Stimulated activated CD4-positive, alpha-beta T cell treated with anti-CD3 and anti-CD28 coated beads, Interleukin-1b, Interleukin-23, amount 100 ng/mL, for 1 hour (primary cell): ENCODE measurements at places on chromosomes 2 and 18.

- DNase-seq: no peak
Observed at GRCh38 chr18:34342960-34343359, 118.2 kb upstream of the NOL4 start.

GRCh38 chr2:59662127-59662861, 891.2 kb downstream of the BCL11A start:
- DNase-seq: no peak

- no peak for DNase-seq
Observed at GRCh38 chr18:79792988-79793355, 4.8 kb upstream of the KCNG2 start.

- DNase-seq: no peak
Observed at GRCh38 chr2:148567716-148568115, 76.8 kb upstream of the EPC2 start.

GRCh38 chr18:35696307-35696706, 114.8 kb downstream of the GALNT1 start:
- DNase-seq: no peak

DNA sequence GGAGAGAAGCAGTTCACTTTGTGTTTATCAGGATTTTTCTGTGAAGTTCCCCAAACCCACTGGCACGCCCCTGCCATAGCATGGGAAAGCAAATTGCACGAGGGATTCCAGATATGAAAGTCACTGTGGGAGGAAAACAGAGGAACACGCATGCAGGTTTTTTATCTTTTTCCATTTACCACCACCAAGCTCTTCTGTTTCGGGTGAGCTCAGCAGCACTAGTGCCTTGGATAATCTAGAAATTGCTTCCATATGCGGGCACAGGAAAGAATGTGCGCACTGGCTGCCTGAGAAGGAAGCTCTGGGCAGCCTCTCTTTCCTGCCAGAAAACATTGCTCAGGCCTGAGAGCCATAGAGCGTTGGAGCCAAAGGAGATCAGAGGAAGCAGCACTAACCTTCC, 65.9 kb upstream of the WIPF1 start:
- DNase-seq: no peak

GRCh38 chr18:69599377-69599776, 198.7 kb downstream of the DOK6 start:
- DNase-seq: no peak

GRCh38 chr2:143452817-143453451, 323.7 kb downstream of the ARHGAP15 start:
- no peak for DNase-seq

DNA sequence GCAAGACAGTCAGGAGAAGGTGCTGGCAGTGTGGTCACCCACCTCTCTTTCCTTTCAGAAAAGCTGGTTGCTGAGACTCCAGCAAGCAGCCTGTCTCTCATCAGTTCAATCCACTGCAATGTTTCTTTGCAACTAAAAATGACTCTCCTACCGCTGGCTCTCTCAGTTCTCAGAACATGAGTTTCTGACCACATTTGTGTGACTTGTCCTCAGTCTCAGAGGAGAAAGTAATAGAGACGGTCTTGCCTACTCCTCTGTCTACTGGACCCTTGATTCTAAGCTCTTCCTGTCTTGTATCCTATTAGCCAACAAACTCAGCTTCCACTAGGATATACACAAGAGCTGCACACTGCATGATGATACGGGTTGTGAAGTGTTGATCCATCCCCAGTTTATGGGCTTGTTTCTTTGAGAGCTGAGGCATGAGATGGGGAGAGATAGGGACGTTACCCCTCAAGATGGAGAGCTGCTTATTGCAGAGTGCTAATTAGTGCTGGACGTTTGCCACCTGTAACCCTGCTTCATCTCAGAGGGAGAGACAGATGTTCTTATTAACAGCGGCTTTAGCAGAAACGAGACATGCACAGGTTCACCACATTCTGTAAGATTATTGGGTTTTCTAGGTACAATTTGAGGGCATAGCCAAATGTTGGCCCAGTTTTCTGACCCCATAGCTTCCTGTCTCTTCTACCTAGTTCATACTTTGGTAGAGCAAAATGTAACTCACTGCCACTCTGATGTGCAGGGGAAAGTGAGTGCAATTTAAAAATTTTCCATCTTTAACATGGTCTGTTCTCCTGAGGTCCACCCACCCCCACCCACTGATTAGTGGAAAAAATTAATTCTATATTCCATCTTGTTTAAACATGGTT, 32.4 kb upstream of the YWHAQ start:
- no peak for DNase-seq

- no peak for DNase-seq
Observed at GRCh38 chr18:31688606-31689005, 4.2 kb upstream of the B4GALT6 start.

- no peak for DNase-seq
Observed at GRCh38 chr18:22538426-22538825, 120.7 kb upstream of the CTAGE1 start.

GRCh38 chr2:133247631-133248030, 320.6 kb downstream of the NCKAP5 start:
- no peak for DNase-seq

DNA sequence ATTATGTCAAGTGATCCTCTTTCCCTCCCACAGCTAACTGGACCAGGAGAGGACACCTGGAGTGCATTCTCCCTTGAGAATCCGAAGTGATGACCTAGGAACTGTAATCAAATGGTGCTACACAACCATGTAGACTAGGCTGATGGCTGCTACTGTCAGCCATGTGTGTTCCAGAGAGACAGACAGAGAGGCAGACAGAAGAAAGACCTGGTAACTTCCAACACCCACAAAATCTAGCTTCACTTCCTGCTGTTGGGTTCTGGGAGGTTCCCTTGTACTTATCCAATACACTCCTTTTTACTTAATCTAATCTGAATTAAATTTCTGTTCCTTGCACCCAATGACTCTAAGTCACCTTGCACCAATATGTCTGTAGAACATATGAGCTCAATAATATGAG, 72.3 kb downstream of the AAK1 start:
- no peak for DNase-seq

GRCh38 chr18:354471-354870, 86.6 kb upstream of the THOC1 start:
- DNase-seq: no peak

- DNase-seq: no peak
Observed at GRCh38 chr2:61247204-61247812, 85.3 kb downstream of the C2orf74 start.

GRCh38 chr2:14816069-14817060, 183.8 kb downstream of the LRATD1 start:
- DNase-seq: no peak

DNA sequence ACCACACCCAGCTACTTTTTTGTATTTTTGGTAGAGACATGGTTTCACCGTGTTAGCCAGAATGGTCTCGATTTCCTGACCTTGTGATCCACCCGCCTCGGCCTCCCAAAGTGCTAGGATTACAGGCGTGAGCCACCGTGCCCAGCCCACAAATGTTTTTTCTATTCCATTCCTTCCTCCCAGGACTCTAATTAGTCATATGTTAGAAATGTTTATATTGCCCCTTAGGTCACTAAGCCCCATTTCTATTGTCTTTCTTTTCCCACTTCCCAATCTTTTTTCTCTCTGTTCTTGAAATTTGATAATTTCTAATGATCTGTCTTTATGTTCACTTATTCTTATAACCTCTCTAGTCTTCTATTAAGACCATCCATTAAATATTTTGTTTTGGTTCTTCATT, 31.3 kb upstream of the CDCA7 start:
- DNase-seq: no peak

DNA sequence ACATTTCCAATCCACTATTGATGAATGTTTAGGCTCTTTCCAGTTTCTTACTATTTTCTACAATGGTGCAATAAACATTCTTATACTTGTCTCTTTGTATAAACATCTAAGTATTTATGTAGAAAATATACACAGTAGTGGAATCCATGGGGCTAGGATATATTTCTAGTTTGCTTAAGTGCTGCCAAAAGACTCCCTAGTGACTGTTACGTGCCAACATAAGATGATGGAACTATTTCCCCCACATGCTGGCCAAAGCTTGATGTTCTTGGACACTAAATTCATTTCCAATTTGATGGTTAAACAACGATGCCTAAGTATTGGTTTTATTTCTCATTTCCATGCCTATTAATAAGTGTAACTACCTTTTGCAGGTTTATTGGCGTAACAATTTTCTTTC, 378.4 kb upstream of the HNRNPA3 start:
- no peak for DNase-seq

DNA sequence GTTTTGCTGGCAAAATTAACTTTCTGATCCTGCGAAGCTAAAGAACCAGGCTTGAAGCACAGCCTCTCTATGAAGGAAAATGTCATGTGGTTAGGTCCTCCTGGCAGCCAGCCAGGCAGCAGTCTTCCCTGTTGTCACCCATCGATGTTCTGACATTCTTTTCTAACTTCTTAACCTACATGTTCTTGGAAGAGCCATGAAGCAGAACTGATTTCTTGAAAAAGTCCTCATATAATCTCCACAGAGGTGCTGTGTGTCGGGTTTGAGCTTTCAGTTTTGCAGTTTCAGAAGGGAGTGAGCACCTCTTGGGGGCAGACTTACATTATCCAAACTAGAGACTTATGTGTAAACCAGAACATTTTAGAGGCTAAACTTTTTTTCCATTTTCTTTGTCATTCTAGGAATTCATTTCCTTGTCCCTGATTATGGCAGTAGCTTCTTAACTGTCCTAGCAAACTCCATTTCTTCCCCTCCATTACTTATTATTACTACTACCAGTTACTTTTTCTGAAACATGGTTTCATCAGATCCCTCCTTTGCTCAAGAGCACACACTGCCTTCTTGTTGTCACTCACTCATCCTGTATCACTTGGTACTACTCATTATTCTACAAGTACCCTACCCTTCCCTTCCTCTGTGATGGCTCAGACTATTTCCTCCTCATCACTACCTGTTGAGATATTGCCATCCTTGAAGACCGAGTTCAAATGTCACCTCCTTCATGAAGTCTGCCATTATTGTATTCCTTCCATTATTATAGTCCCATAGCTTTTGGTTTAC, 31.1 kb downstream of the DOK1 start:
- DNase-seq: no peak

DNA sequence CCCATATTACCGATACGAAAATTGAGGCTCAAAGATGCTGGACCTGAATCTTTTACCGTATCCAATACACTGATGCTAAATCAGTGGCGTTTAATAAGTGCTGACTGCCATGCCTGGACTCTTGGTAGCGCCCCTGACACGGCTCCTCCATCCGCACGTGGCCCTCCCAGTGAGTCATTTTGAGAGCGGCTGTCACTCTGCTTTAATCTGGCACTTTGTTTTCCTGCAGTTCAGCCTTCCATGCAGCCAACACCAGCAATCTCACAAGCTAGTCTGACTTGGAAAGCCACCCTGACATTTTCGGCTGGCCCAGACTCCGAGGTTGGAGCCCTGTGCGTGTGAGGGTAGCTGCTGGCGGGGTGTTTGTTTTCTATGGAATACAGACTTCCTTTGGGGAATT, 155.1 kb upstream of the LMAN1 start:
- DNase-seq: no peak

GRCh38 chr2:181036445-181036844, 56.0 kb downstream of the UBE2E3 start:
- DNase-seq: no peak

DNA sequence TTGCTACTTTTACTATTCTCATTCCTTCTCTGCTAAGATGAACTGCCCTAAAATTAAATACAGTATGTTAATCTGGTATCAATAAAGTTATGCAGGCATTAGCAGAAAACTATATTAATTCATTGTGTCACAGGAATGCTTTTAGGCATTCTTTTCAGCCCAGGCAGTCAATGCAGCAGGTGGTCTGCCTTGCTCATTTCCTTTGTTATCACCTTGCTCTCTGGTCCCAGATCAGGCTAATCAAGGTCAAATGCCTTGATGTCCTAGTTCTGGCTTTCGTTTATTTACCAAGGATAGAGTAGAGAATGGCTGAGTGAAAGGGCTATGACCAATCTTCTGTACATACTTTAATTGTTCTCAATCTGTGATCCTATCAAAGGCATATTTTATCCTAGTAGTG, 1023.6 kb downstream of the TMEM182 start:
- no peak for DNase-seq

DNA sequence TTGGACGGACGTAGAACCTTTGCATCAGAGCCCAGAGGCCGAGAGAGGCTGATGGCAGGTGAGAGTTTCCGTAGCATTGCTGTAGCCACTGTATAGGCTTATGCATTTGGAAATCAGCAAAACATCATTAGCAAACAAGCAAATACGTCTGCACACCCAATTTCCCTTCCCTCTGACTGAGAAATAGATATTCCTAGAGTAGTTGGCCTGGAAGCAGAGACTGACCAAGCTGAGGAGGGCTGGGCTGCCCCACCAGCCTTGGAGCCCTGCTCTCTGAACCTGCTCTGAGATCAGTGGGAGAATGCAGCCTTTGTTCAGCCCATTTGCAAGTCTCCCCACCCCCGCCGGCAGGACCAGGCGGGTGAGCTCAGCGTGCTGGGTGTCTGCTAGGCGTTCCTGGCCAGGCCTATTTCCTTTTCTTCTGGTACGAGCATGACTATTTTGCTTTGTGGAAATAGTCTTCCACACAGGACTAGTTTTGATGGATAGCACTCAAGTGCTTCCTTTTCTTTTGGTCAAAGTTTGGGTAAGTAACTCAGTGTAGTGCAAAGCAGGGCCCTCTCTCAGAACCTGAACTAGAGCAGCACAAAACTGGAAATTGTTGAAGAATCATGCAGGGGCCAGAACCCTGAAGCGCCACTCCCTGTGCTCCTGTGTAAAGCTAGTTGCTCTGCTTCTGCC, 21.9 kb upstream of the RNF149 start:
- no peak for DNase-seq

DNA sequence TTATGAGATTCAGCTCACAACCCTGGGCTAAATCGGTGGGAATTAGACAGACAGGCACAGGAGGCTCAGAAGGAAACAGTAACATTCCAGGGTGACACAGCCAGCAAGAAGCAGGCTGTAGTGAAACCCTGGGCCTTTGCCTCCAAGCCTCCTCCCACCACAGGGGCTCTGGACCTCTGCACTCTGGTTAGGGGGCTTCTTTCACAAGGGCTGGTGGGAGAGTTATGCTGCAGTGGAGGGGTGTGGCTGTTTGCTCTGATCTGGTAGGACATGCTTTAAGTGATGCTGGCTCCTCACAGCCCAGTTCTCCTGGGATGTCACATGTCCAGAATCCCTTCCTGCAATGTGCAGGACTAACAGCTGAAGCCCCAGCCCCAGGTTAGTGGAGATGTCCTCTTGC, 109.9 kb downstream of the TGFA start:
- DNase-seq: no peak

GRCh38 chr2:202115479-202115971, 42.5 kb downstream of the KIAA2012 start:
- no peak for DNase-seq

DNA sequence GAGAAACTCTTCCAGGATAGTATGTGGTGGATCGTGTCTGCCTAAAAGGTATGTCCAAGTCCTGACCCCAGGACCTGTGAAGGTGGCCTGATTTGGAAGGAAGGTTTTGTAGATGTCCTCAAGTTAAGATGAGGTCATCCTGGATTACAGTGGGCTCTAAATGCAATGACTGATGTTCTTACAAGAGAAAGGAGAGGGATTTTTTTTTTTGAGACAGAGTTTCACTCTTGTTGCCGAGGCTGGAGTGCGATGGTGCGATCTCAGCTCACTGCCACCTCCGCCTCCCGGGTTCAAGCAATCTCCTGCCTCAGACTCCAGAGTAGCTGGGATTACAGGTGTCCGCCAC, 19.9 kb downstream of the MBP start:
- DNase-seq: no peak

- DNase-seq: no peak
Observed at GRCh38 chr2:10525573-10526265, 77.6 kb upstream of the ODC1 start.
